Placental epithelial cell (primary cell): ENCODE measurements at places on chromosomes 11 and 22. TPM values are rescaled to one million over a fixed set of nuclear protein-coding genes. Genes with fewer than 3 reads are reported as not detected.

The PGA4 gene
- total RNA-seq: not detected in 2 replicates

The ATP5MG gene
- 34.5 and 41.3 TPM in 2 replicates for total RNA-seq

The OAF gene
- total RNA-seq: 3.1 and 9.9 TPM in 2 replicates

The MSANTD4 gene
- 17.3 and 17.4 TPM in 2 replicates for total RNA-seq

The PGA3 gene
- total RNA-seq: not detected in 2 replicates

The OR52N4 gene
- 0.39 TPM in 1 of 2 replicates, not detected in the other for total RNA-seq

The JAM3 gene
- total RNA-seq: 0.39 and 0.43 TPM in 2 replicates

The ST14 gene
- 0.11 TPM in 1 of 2 replicates, not detected in the other for total RNA-seq

The OR6T1 gene
- total RNA-seq: not detected in 2 replicates

The TMPRSS5 gene
- 0.39 and 0.65 TPM in 2 replicates for total RNA-seq

The SCUBE1 gene
- under 0.01 TPM in 1 of 2 replicates, not detected in the other for total RNA-seq

The CHADL gene
- total RNA-seq: 1.2 and 2.8 TPM in 2 replicates
